HCEC 1CT (cell line): ENCODE measurements at places on chromosomes 16 and 17.

GRCh38 chr17:71176928-71177443 lies 943.8 kb upstream of the SOX9 start:
- DNase-seq = no peak

- peak; percentile 19 for DNase-seq
Measured at GRCh38 chr16:83899272-83899897, 470 bp downstream of the MLYCD start.

GRCh38 chr16:74999609-75000480 lies 1.0 kb downstream of the ZNRF1 start:
- peak; percentile 33 for DNase-seq

DNA sequence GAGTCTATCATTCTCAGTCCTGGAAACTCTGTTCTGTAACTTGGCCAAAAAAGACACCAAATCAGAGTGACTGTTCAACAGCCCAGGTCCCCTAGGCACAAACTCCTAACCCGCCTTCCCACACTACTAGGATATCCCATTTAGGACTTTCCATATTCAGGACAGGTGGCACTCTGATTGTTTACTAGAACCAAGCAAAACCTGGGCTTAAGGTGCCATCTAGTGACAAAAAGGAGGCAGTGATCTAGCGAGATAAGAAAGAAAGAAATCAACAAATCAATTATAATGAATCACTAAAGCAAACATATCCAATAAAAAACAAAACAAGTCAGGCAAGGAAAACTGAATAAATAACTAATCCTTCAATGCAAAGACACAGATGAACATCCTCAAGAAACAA lies 203.9 kb downstream of the CEP112 start:
- peak; percentile 36 for DNase-seq

GRCh38 chr17:35748341-35748841 lies 4.6 kb downstream of the GAS2L2 start:
- no peak for DNase-seq

DNA sequence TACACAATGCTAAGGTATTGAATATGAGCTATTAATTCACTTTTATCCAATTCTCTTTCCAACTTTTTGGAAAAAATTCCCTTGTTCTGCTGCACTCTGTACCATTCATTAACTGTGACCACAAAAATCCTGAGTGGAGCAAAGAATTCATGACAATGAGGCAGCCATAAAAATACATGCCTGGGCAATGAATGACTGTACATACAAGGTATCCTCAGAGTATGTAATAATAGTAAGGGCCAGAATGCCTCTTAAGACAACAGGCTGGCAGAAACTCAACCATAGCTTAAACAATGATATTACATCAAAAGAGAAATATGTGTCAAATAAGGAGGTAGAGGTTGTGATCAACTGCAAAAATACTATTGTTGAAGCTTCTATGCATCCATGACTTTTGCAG lies 74.7 kb upstream of the CA10 start:
- DNase-seq = no peak
